Naive thymus-derived CD8-positive, alpha-beta T cell (primary cell): ENCODE measurements at places on chromosomes 2 and 18. TPM values are rescaled to one million over a fixed set of nuclear protein-coding genes. Genes with fewer than 3 reads are reported as not detected.
A peak's percentile ranks its signal among the peaks of the same experiment; 100 is the strongest.

DNA sequence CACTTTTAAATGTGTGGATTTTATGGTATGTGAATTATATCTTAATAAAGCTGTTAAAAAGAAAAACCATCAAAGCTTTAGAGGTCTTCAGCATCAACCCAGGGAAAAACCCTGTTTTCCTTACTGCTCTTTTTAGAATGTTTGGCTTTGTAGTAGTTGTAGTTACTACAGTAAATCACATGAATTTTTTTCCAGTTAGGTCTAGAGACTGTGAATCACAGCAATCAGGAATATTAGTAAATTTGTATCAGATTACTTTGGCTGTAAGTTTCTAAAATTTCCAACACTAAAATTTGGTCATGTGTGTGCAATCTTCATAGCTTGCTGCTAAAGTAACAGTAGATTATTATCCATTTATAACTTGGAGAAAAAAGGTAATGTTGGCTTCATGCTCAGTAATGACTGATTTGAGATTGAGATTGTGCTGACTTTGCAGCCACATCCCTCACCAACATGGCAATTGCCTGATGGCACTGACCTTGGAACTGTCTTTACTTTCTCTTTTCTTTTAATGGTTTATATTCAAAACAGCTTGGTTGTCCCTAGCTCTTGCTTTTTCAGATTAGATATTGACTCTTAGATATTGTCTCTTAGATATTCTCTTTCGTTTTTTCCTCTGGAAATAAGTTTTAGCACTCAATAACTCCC lies 41.1 kb downstream of the LCLAT1 start:
- H3K27me3 ChIP-seq, result no peaks in the 10 kb centered on the region
- no peak overlapping the region for H3K4me3 ChIP-seq
- H3K36me3 ChIP-seq, result peaks cover 5% of the 10 kb centered on the region
- no peak for DNase-seq
- no peak overlapping the region for H3K27ac ChIP-seq

GRCh38 chr2:161418715-161419637 lies 2.9 kb downstream of the TBR1 start:
- H3K4me1 ChIP-seq, result peaks cover 49% of the 10 kb centered on the region
- peaks cover 92% of the 10 kb centered on the region for H3K27me3 ChIP-seq
- peak overlapping the region; percentile 62 for H3K4me3 ChIP-seq
- no peak for DNase-seq

Gene HOXD10
- total RNA-seq, result not detected

Gene GALNT14
- 0.36 TPM for total RNA-seq

Gene EVA1A
- not detected for total RNA-seq
